Lung microvascular endothelial cell (primary cell): ENCODE measurements at places on chromosomes 13 and 19. TPM values are rescaled to one million over a fixed set of nuclear protein-coding genes. Genes with fewer than 3 reads are reported as not detected.

DNA sequence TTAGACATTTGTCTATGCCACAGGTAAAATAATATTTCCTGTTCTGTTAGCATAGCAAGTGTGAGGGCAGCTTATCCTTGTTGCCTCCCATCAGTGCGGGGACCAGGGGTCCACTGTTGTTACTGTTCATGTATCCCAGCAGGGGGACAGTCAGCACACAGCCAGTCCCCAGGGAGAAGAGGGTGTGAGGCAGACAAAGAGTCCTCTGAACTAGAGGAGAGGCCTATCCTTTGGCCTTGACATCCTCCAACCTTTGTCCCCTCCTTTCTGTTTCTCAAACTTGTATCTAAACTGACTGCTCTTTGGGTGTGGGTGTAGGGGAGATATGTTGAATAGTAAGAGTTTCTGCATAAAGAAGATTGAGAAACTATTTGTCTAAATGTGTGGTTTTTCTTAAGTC lies 2.9 kb upstream of the GPR18 start:
- DNase-seq: no peak

- no peak for DNase-seq
Measured at GRCh38 chr13:29260684-29261083, 334.8 kb downstream of the SLC7A1 start.

- no peak for DNase-seq
Measured at GRCh38 chr13:47545201-47546024, 455.7 kb downstream of the SUCLA2 start.

DNA sequence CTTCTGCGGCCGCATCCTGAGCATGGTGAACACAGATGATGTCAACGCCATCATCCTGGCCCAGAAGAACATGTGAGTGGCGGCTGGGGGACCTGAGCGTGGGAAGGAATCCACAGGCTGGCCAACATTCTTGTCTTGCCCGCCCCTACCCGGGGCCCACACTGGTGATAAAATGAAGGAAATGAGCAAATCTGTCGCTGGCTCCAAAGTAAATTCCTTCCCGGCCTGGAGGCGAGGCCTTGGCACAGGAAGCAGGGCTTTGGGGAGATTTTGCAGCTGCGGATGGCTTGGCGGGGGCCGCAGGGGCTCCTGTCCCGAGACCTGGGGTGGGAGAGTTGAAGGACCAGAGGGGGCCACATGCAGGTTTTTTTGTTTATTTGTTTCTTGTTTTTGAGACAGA lies 4.4 kb downstream of the KXD1 start:
- peak; percentile 31 for DNase-seq

Gene COX7A1
- 88.5 and 153 TPM in 2 replicates for total RNA-seq

Gene SHC2
- total RNA-seq: 4.4 and 28.4 TPM in 2 replicates

Gene PSG3
- total RNA-seq: not detected in 2 replicates

DNA sequence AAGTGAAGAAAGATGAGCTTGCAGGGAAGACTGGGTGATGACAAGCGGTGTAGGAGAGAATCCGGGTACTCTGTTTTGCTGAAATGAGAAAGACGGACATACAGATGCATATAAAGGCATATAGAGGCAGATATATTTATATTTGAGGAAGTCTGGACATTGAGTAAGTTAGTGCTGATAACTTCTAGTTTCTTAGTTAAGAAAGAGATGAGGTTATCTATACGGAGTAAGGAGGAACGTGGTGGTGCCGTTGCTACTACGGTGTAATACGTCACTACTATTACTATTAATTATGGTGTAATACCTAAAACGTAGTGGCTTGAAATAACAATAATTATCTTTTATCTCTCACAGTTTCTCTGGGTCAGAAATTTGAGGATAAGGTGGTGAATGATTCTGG lies 9.8 kb upstream of the CPB2 start:
- no peak for DNase-seq

- peak; percentile 51 for DNase-seq
Measured at GRCh38 chr13:98780451-98780850, 28.0 kb upstream of the SLC15A1 start.

GRCh38 chr13:87274209-87274819 lies 396.9 kb upstream of the SLITRK5 start:
- no peak for DNase-seq

- no peak for DNase-seq
Measured at GRCh38 chr13:63446329-63446728, 2030.7 kb upstream of the PCDH20 start.

DNA sequence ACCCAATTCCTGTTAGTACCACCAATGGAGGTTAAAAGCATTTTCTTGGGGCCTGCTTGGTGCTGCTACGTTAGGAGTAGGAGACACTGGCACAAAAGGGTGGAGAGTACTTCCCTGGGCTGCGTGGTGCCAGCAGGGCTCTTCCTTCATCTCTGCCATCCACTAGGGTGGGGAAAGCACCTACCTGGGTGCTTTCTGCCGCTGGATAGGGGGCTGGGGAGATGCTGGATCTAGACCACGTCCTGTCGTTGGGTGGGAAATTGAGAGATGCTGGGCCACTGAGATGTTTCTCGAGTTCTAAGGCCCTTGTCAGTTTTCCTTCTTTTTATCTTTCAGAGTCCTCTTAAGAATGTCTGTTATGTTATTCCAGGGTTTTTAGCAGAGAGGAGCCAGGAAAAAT lies 6.7 kb upstream of the FCGBP start:
- DNase-seq: no peak

- no peak for DNase-seq
Measured at GRCh38 chr19:387777-388176, 21.2 kb downstream of the C2CD4C start.

Gene LYL1
- 17.3 and 28.8 TPM in 2 replicates for total RNA-seq

Gene ATP4A
- total RNA-seq: not detected in 2 replicates

DNA sequence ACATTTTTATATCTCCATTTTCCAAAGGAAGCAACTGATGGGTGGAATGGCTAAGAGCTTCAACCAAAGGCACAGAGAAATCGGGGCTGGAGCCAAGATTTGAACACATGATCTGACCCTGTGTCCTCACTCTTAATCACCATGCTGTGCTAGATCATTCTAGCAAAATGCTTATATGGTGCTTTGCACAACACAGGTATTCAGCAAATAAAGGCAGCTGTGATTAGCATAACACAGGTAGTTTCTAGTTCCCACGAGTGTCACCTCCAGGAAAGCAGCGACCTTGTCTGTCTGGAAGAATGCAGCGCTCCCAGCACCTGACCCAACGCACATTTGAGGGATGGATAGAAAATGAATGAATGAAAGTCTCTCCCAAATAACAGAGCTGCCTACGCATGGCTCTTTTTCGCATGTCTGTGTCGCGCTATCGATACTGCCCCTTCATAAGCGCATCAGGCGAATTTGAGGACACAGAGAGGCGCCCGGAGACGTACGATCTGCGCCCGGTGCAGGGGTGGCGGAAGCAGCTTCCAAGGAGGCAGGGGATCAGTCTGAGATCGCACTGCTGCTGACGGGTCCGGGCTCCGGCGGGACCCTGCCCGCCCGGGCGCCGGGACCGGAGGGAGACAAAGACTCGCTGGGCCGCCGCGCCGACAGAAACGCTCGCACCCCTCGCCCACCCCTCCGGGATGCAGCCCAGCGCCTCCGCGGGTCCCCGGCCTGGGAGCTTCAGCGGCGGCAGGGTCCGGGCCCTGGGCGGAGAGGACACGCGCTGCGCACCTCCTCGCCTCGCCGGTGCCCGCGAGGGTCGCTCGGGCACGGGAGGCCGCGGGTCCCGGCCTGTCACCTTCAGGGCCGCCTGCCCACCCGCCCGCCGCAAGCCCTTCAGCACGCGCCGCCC lies 609 bp downstream of the EPS15L1 start:
- peak; percentile 40 for DNase-seq
